Stimulated activated CD4-positive, alpha-beta T cell treated with anti-CD3 and anti-CD28 coated beads, Interleukin-15, amount 100 ng/mL, for 48 hours (primary cell): ENCODE measurements at places on chromosomes 7 and 10.
A peak's percentile ranks its signal among the peaks of the same experiment; 100 is the strongest.

DNA sequence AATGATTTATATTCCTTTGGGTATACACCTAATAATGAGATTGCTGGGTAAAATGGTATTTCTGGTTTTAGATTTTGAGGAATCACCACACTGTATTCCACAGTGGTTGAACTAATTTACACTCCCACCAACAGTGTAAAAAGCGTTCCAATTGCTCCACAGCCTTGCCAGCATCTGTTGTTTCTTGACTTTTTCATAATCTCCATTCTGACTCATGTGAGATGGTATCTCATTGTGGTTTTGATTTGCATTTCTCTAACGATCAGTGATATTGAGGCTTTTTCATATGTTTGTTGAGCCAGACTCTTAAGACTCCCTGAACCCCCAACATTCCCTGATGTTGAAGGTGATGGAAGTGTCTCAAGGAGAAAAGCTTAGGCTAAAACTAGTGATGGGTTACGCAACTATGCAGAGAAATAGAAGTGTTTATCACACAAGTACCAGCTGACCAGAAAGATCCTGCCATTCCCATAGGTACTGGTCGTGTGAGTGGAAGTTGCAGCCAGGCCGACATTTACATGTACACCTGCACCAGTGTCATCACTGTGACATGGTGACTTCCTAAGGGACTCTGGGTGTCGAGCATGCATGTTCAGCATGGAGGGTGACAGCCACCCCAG lies 711.2 kb upstream of the NRP1 start:
- no peak for DNase-seq

DNA sequence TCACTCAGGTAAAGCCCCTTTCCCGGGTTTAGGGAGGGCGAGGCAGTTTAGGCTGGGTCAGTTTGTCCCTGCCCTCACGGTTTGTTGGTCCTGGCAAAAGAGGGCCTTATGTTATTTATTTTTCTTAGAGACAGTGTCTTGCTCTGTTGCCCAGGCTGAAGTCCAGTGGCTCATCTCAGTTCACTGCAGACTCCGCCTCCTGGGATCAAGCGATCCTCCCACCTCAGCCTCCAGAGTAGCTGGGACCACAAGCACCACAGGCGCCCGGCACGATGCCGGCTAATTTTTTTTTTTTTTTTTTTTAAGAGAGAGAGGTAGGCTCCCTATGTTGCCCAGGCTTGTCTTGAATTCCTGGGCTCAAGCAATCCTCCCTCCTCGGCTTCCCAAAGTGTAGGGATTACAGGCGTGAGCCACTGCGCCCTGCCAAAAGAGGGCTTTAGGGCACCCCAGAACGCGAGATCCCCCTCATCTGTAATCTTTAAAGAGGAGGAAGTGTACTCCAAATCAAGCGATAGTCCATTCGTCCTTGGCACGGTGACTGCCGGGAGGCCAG lies 626 bp upstream of the BMS1 start:
- no peak for DNase-seq

DNA sequence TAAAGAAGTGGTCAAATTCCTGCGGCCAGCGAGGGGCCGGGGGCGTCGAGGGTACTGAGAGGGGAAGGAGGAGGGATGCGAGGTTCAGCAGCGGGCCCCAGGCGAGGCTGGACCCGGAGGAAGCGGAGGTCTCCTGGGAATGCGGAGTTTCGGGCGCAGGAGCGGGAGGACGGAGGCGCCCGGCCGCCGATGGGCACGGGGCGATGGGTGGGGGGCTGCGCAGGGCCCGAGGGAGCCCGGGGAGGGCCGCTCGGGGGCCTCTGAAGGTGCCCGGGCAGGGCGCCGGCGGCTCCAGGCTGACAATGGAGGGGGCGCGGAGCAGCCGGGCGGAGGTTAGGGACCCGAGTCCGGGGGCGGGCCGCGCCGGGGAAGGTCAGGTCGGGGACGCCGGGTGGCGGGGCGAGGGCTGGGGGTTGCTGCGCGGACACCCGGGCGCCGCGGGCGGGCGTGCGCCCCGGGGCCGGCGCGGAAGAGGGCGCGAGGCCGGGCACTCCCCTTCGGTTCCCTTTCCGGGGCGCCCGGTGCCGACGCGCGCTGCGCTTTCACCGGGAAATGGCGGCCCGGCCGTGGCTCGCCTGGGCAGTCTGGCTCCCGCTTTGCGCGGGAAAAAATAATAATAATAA lies 683 bp downstream of the MACROH2A2 start:
- DNase-seq: no peak

- DNase-seq: no peak
Observed at GRCh38 chr7:23524473-23524872, 7.3 kb downstream of the TRA2A start.

DNA sequence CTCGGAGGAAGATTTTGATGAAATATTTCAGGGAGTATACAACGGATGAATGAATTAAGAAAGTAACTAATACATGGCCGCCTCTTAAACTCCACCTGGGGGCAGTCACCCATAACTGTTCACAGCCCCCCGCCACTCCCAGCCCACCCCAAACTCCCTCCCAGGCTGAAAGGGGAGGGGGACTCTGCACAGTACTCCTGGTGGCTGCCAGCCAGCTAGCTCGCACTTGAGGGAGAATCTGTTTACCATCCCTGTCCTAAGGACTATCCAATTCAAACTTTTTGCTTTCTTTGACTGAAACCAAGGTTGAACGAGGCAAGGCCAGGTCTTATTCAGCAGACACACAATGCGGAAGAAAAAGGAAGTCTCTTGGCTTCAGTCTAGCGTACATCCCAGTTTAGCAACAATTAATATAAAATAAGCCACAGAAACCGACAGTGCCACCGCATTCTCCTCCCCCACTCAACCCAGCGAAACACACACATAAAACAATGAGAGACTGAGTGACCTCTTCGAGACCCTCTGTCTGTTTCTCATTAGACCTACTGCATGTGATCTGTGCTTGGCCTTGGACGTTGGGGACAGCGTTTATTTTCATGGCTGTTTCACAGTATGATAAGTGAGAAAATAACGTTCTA lies 219.5 kb downstream of the GLI3 start:
- no peak for DNase-seq

DNA sequence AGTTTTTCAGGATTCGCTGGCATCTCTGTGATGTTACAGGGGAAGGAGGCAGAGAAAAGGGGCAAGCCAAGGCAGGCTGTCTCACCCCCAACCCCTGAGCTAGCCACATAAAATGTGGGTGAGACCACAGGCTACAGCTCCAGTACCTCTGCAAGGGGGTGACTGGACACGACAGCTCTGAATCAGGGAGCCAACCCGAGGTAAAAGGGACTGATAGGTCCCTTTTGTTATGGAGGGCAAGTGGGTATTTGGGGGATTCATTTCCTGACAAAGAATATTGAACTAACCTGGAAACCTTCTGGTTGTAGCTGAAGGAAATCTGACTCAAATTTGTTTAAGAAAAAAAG lies 67.2 kb downstream of the TACR2 start:
- DNase-seq: no peak

- peak; percentile 82 for DNase-seq
Observed at GRCh38 chr7:23474094-23474828, 4.0 kb upstream of the IGF2BP3 start.
